ENCODE measurements at places on chromosomes 1 and 21.
A peak's percentile ranks its signal among the peaks of the same experiment; 100 is the strongest.

DNA sequence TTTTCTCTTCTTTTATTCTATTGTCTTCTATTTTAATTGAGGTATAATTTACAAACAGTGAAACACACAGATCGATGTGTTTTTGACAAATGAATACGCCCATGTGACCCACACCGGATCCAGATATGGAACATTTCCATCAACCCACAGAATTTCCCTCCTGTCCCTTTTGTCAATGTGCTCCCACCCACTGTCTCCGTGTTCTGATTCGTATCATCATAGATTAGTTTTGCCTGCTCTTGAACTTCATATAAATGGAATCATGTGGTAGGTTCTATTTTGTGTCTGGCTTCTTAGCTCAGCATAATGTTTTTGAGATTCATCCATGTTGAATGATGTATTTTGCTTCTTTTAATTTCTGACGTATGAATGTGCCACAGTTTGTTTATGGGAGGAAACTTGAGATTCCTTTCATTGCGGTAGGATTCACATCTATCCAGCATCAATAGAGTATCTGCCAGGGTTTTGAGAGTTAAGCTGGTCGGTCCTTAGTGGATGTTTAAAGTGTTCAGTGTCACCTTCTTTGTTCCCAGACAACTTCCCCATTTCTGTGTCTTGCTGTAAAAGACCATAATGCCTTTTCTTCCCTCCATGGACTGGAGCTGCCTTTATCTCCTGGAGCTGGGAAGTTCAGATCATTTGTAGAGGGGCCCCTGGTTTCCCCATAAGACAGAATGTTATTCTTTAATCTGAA lies 14.7 kb downstream of the NAV1 start:
- no peak overlapping the region for H3K27ac ChIP-seq
- no peaks in the 10 kb centered on the region for H3K4me1 ChIP-seq
- H3K4me3 ChIP-seq: no peak overlapping the region
- no peak for DNase-seq
- peaks cover 7% of the 10 kb centered on the region for H3K27me3 ChIP-seq
- H3K36me3 ChIP-seq: no peaks in the 10 kb centered on the region

DNA sequence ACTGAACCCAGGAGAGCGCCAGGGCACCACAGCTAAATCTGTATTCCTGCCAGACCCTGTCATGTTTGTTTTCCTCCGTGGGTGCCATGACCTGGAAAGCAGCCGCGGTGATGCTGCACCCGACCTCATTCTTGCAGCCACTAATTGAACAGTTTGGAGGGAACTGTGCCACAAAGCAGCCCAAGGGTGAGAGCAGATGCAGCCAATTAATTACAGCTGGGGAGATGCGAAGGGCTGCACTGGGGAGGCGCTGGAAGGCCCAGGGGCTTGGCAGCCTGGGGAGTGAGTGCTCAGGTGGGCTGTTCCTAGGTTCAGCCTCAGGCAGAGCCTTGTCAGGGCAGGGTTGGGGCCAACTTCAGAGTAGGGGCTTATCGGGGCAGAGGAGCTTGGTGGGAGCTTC lies 158.4 kb upstream of the CD34 start:
- H3K27ac ChIP-seq: no peak overlapping the region
- DNase-seq: no peak

GRCh38 chr21:38699048-38699447 lies 106.7 kb upstream of the ETS2 start:
- H3K4me3 ChIP-seq: no peak overlapping the region
- H3K27ac ChIP-seq: no peak overlapping the region
- H3K27me3 ChIP-seq: peaks cover 14% of the 10 kb centered on the region
- no peak for DNase-seq

DNA sequence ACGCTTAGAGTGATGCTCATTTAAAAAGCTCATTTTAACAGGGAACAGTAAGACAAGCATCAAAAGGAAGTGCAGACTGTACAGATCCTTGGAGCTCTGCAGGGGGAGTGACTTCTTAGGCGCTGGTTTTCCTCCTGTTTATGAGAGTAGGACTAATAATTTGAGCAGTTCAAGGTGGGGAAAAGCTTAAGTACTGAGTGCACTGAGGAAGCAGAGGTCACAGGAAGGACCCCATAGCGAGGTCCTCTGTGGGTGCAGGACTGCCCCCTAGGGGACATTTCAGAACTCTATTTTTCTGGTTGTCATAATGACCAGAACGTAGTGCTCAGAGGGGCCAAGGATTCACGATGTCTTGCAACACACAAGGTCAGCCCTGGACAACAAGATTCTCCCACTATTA lies 112.1 kb downstream of the HLCS start:
- H3K4me1 ChIP-seq: peaks cover 14% of the 10 kb centered on the region
- no peaks in the 10 kb centered on the region for H3K36me3 ChIP-seq
- H3K4me3 ChIP-seq: no peak overlapping the region
- DNase-seq: peak; percentile 23
- H3K27ac ChIP-seq: no peak overlapping the region
- no peaks in the 10 kb centered on the region for H3K27me3 ChIP-seq

DNA sequence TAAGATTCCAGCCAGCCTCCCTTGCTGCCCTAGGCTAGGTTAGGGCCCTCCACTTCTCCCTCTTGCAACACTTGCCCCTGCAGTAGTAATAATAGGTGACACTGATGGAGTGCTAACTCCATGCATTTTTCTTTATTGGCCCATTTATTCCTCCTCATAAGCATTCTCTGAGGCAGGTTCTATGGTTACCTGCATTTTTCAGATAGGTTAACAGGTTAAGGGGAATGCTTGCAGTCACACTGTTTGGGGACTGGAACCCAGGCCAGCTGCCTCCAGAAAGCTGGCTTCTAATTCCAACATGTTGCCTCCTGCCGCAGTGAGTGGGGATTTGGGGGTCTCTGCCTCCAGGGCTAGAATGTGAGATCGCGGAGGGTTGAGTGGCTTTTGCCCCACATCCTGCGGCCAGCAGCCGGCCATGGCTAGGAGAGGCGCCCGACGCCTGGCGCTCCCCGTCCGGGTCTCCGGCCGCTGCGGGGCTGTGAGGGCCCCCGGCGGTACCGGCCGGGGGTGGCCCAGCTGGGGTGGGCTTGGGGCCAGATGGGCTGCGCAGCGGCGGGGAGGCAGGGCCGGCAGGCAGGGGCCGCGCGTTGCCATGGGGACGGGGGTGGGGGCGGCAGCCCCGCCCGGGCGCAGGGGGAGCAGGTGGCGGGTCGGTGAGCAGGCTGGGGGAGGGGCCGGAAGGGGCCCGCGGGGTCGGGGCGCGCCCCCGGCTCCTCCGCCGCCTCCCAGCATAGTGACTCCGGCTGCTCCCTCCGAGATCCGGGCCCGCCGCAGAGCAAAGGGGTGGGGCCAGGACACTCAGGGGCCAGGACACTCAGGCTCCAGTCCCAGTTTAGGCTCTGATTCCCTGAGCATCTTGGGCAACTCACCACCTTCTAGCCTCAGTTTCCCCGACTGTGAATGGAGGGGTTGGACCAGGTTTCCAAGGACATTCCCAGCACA lies 68.4 kb upstream of the SSBP3 start:
- H3K27ac ChIP-seq: peak overlapping the region; percentile 70
- peak overlapping the region; percentile 61 for H3K4me3 ChIP-seq
- H3K4me1 ChIP-seq: peaks cover 48% of the 10 kb centered on the region
- peak; percentile 21 for DNase-seq
- H3K27me3 ChIP-seq: peaks cover 17% of the 10 kb centered on the region

GRCh38 chr1:94039514-94039870 lies 81.5 kb downstream of the ABCA4 start:
- peak; percentile 67 for DNase-seq
- H3K27ac ChIP-seq: no peak overlapping the region
- H3K4me3 ChIP-seq: no peak overlapping the region
- H3K4me1 ChIP-seq: peaks cover 10% of the 10 kb centered on the region
- H3K36me3 ChIP-seq: no peaks in the 10 kb centered on the region

- H3K27me3 ChIP-seq: peaks cover under 1% of the 10 kb centered on the region
- H3K36me3 ChIP-seq: no peaks in the 10 kb centered on the region
- no peak overlapping the region for H3K27ac ChIP-seq
- no peak overlapping the region for H3K4me3 ChIP-seq
Measured at GRCh38 chr1:14495996-14496395, 102.5 kb upstream of the KAZN start.

GRCh38 chr1:45135316-45135715 lies 71.1 kb downstream of the ZSWIM5 start:
- DNase-seq: no peak
- H3K27me3 ChIP-seq: peaks cover 3% of the 10 kb centered on the region
- H3K27ac ChIP-seq: no peak overlapping the region

DNA sequence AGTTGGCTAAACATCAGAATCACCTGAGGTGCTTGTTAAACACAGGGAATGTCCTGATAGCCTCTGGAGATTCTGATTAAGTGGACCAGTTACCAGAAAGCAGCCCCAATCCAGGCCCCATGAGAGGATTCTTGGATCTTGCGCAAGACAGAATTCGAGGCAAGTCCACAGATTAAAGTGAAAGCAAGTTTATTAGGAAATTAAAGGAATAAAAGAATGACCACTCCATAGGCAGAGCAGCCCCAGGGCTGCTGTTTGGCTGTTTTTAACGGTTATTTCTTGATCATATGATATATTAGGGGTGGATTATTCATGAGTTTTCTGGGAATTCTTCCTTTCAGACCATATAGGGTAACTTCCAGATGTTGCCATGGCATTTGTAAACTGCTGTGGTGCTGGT lies 176.2 kb downstream of the ROR1 start:
- H3K27me3 ChIP-seq: no peaks in the 10 kb centered on the region
- no peaks in the 10 kb centered on the region for H3K36me3 ChIP-seq
- H3K27ac ChIP-seq: no peak overlapping the region

- DNase-seq: no peak
- H3K4me3 ChIP-seq: no peak overlapping the region
- peaks cover 2% of the 10 kb centered on the region for H3K27me3 ChIP-seq
- H3K27ac ChIP-seq: no peak overlapping the region
Measured at GRCh38 chr1:182181167-182181572, 119.7 kb upstream of the ZNF648 start.

GRCh38 chr1:214989341-214989740 lies 93.2 kb upstream of the KCNK2 start:
- H3K4me3 ChIP-seq: no peak overlapping the region
- H3K27me3 ChIP-seq: no peaks in the 10 kb centered on the region
- no peak overlapping the region for H3K27ac ChIP-seq
- no peaks in the 10 kb centered on the region for H3K4me1 ChIP-seq
- no peak for DNase-seq

GRCh38 chr1:155650231-155650757 lies 38.3 kb downstream of the YY1AP1 start:
- no peak overlapping the region for H3K27ac ChIP-seq
- H3K36me3 ChIP-seq: no peaks in the 10 kb centered on the region
- no peaks in the 10 kb centered on the region for H3K4me1 ChIP-seq

DNA sequence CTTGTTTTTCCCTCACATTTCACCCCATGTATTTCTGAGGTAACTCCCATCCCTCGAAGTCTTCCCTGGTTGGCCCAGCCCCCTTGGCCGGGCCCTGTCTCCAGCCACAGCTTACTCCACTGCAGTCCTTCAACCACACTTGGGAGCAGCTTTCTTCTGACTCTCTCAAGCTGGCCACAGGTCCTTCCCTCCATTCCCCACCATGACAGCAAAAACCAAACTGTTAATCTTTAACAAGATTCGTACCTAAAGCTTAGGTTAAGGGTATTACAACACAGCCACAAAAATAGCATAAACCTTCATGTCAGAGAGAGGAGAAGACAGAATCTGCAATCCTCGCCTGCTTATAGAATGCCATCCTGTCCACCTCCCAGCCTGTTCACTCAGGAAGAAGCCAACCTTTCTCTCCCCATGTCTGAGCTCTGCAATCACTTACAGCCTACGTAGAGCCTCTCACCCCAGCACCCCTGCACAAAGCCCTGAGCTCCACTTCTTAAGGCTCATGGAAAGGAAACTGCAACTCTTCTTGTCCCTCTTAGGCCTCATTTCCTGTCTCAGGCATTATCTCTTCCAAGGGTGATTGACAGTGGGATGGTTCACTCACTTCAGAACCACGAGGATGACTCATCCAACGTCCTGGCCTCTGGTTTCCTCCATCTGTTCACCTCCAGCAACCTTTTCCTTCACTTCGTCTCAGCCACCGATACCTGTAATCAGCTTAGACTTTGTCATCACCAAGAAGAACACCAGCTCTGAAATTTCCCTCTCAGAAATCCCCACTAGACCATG lies 72.8 kb downstream of the CD2 start:
- DNase-seq: peak; percentile 72
- peaks cover 50% of the 10 kb centered on the region for H3K4me1 ChIP-seq
- H3K27ac ChIP-seq: peak overlapping the region; percentile 91
- peak overlapping the region; percentile 31 for H3K4me3 ChIP-seq

DNA sequence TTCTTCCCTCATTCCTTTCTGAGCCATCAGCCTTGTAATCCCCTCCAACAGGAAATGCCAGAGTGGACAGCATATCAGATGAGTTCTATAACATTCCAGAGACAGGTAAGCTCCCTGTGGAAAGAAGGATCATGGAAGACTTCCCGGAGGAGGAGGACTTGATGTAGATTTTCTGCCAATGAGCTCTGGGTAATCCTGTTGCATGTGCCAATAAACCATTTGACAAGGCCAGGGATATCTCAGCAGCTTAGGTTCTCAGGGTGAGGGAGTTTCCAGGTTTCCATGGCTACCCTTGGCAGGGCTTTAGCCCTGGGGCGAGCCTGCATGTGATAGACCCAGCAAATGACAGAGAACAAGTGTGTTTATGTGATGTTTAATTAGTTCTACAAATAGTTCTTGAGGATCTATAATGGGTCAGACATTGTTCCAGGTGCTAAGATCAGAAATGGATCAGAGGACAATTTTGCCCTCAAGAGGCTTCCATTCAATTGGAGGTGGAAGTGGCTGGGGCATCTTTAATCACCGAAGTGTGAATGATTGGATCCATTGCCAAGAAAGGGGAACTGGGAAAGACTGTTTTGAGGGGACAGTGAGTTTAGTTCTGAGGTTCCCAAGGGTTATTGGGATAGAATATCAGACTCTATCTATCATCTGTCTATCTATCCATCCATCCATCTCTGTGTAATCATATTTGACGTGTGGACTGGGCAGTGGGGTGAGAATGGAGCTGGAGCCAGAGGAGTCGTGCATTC lies 6.9 kb downstream of the PLA2G5 start:
- H3K27me3 ChIP-seq: peaks cover 30% of the 10 kb centered on the region
- no peak overlapping the region for H3K4me3 ChIP-seq
- DNase-seq: no peak
- H3K4me1 ChIP-seq: peaks cover 11% of the 10 kb centered on the region
- H3K27ac ChIP-seq: no peak overlapping the region
- H3K36me3 ChIP-seq: no peaks in the 10 kb centered on the region

- no peak overlapping the region for H3K27ac ChIP-seq
- DNase-seq: peak; percentile 72
- H3K36me3 ChIP-seq: peaks cover 6% of the 10 kb centered on the region
- peaks cover 11% of the 10 kb centered on the region for H3K4me1 ChIP-seq
- H3K27me3 ChIP-seq: no peaks in the 10 kb centered on the region
- H3K4me3 ChIP-seq: no peak overlapping the region
Measured at GRCh38 chr1:45018599-45019230, 6.7 kb downstream of the UROD start.

GRCh38 chr1:171545523-171545922 lies 60.2 kb downstream of the PRRC2C start:
- H3K4me3 ChIP-seq: no peak overlapping the region
- no peak for DNase-seq
- H3K27ac ChIP-seq: no peak overlapping the region
- peaks cover 2% of the 10 kb centered on the region for H3K4me1 ChIP-seq
- no peaks in the 10 kb centered on the region for H3K27me3 ChIP-seq

Data from activated CD4-positive, alpha-beta T cell treated with anti-CD3 and anti-CD28 coated beads, Interleukin-2, amount 10 ng/mL, durations not matched to agents 7 days and 5 days (primary cell).